ENCODE measurements at places on chromosomes 12 and 14.

DNA sequence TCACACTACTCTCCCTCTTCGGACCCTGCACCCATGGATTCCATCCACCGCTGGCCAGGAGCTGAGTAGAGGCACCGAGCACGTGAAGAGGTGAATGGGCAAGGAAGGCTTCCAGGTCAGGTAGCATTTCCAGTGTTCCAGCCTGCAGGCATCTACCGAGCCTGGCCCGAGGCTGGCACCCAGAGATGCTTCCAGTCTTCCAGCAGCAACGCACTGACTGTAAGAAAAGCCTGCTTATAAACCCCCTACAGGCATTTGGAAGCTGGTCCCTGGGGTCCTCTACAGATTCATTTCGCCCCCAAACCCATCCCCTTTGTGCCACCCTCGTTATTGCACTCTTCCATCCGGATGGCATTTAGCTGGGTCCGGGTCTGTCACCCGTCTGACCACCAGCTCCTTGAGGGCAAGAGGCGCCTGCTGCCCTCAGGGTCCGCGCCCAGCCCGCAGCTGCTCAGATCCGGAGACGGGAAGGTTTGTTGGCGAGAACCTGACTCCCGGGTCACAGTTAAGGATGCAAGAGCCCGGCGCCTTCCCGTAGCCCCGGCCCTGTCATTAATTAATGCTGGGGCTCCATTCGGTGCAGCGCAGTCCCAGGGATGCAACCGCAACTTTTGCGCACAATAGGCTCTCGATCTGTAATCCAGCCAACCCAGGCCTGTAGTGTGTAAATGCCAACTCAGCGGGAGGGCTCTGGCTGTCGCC lies 614 bp upstream of the MARK3 start:
- DNase-seq = no peak

DNA sequence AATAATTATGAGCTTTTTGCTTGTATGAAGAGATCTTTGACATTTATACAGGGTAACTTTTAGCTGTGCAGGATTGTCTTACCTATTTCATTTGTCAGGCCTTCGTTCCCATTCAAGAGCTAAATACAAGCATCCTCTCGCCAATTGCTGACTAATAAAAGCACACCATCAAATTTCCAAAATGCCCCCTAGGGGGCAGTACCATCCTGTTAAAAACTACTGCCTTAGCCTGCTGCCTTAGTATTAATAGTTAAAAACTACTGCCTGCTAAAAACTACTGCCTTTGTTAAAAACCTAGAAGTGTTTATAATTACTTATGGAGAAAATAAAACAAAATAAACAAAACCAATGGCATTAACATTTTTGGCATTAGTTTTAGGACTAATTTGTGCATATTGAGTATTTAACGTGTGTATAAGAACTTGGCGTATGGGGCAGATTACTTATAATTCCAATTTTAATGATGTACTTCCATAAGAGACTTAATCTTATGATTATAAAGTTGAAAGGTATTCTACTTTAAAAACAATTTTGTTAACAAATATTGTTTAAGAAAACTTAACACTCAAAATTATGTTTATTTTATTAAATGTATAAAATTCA lies 3.0 kb upstream of the IFI27L2 start:
- DNase-seq = peak; percentile 56

DNA sequence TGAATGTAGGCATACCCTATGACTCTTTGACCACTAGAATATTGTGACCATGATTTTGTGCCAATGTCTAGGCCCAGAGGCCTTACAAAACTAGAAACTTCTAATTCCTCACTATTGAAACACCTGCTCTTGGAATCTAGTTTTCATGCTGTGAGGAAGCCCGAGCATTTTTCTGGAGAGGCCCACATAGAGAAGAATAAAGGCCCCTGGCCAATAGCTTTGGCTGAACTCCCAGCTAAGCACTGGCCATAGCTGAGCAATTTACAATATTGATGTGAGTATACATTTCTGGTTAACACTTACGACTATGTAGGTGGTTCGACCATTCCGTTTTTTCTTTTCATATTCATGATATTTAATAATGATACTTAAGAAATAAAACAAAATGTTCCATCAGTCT lies 190.3 kb downstream of the KCNH5 start:
- DNase-seq = no peak

DNA sequence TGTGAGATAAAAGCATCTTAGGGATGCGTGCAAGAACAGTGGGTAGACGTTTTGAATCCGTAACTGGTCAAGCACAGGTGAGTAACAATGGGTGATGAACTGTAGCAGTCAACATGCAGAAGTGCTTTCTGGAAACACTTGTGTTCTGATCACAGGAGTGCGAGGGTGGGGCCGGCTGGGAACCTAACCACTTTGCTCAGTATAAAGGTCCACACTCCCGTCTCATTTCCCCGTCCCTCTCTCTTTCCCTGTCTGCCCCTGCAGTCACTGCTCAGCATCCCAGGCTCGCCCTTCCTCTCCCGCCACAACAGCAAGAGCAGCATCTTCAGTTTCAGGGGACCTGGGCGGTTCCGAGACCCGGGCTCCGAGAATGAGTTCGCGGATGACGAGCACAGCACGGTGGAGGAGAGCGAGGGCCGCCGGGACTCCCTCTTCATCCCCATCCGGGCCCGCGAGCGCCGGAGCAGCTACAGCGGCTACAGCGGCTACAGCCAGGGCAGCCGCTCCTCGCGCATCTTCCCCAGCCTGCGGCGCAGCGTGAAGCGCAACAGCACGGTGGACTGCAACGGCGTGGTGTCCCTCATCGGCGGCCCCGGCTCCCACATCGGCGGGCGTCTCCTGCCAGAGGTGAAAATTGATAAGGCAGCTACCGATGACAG lies 127.1 kb downstream of the FIGNL2 start:
- DNase-seq = no peak

- no peak for DNase-seq
Measured at GRCh38 chr12:6074979-6075585, 49.4 kb downstream of the VWF start.

- DNase-seq = no peak
Measured at GRCh38 chr14:85131226-85131922, 398.6 kb upstream of the FLRT2 start.

- DNase-seq = no peak
Measured at GRCh38 chr12:106332536-106332935, 25.0 kb upstream of the POLR3B start.

DNA sequence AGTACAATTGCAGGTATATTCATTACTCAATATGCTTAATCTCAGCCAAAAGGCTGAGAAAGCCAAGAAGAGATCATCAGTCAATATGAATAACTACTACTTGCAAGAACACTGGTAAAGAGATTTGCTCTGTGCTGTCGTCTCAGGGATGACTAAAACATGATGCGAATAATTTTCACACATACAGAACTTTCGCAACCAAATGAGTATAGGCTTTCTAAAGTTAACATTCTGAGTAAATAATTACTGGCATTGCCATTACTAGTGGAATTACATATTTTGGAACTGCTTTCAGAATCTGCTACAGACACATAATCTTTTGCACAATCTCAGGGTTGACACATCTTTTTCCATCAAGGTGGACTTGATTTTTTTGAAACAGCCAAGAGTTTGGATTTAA lies 24.7 kb downstream of the NCKAP1L start:
- DNase-seq = no peak

DNA sequence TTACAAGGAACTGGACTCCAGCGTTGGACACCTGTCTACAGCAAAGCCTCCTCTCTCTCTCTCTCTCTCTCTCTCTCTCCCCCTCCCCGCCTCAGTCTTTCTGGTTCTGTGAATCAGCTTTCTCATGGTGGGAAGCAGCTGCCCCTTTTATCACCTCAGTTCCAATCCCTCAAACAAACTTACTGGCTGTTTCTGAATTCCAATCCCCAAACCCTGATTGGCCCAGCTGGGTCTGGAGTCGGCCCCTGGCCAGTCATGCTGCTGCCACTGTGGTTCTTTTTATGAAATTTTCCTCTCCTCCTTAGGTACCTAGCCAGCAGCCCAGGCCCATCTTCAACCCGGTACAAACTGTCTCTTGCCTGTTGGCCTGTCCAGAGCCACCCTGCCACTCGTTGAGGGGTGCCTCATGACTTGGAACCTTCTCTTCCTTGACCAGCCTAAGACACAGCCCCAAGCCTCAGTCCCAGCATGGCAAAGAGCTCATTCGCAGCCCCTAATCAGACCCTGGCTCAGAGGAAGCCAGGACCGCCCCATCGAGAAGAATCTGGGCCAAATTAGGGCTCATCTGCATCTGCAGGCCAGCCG lies 9.4 kb upstream of the MORN3 start:
- DNase-seq = no peak

DNA sequence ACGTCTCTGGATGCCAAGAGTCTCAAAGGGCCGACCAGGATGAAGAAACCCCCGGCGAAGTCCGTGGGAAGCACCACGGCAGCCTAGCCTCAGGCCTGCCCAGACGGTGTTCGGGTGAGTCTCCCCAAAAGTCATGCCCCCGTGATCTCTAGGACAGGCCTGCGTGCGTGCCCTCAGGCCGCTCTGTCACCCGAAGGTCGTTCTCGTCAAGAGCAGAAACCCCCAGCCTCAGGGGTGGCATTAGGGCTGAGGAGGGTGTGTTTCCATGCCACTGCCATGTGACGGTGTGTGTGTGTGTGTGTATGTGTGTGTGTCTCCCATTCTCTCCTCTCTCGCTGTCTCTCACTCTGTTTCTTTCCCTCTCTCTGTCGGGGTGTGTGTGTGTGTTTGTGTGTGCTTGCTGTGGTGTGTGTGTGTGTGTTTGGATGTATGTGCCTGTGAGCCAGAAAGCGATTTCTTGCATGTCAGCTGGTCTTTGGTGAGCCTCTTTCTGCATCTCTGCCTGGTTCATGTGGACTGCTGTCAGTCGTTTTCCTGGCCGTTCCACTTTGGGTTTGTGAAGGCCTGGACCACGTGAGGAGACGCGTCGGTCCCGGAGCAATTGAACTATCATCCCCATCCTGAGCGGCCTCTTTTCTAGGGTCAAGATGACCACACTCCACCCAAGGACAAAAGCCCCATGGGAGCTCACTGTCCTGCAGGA lies 772.5 kb upstream of the ALG10B start:
- DNase-seq = no peak

DNA sequence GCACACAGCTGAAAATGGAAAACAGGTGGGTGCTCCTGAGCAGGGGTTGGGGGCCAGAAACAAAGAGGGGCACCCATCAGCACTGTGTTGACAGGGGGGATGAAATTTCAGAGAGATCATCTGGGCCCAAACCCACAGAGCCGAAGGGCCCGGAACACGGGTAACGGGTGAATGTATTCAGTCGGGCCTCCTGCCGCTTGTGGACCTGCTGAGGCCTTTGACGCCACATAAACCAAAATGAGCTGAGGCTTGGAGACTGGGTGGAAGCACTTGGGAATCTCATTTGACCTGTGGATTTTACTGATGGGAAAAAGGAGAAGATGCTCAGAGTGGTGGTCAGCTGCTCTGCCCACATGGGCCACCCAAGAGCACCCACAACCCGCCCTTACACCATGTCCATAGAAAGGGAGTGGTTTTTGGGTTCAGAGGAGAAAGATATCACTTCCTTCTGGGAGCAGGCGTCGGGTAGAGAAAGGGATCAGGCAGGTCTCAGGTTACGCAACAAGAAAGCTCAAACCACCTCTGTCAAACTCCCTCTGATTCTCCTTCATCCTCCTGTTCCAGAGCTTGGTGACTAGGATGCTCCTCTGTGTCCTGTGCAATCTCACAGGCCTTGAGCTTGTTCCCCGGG lies 106.8 kb upstream of the BCL2L14 start:
- no peak for DNase-seq

DNA sequence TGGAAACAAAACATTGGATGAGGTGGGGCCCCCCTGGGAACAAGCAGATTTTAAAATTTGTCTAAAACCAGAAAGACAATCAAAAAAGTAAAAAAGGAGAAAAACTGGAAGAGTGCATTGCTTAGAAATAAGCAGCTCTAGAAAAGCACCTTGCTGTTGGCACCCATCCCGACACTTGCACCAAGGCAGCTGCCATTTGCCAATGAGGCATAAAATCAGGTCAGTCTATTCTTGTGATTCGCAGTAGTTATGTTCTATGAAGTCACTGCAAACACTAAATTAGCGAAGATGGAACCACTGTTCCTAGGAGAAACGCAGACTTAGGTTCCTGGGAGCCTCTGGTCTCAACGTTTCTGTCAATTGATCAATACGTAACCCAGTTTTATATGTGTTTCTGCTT lies 16.2 kb downstream of the VPS33A start:
- no peak for DNase-seq

- no peak for DNase-seq
Measured at GRCh38 chr14:27223906-27224305, 626.1 kb upstream of the NOVA1 start.
